ENCODE measurements at places on chromosomes 6 and 20.

DNA sequence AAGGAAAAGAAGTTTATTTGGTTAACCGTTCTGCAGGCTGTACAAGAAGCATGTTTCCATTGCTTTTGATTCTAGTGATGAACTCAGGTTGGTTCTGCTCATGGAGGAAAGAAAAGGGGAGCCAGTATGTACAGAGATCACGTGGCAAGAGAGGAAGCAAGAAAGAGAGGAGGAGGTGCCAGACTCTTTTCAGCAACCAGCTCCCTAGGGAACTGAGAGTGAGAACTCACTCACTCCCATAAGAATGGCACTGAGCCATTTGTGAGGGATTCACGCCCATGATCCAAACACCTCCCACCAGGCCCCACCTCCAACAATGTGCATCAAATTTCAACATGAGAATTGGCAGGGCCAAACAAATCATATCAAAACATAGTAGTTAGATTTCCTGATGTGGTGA, 649.1 kb downstream of the EPM2A start:
- DNase-seq = no peak

DNA sequence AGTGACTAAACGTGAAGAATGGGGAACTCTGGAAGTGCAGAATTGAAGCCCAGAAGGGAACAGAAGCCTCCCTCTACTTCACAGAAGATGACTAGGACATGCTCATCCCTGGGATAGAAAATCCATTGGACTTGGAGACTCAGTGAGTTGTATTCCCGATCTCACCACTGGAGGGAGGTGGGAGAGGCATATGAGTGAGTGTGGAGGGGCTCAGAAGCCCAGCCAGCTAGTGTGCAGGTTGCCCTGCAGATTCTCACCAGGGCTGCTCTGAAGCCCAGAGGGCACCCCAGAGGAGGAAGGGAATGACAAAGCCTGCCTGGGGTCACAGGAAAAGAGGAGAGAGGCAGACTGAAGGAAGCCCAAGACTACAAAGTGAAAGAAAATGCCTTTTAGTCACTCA, 42.1 kb upstream of the HLA-E start:
- no peak for DNase-seq

DNA sequence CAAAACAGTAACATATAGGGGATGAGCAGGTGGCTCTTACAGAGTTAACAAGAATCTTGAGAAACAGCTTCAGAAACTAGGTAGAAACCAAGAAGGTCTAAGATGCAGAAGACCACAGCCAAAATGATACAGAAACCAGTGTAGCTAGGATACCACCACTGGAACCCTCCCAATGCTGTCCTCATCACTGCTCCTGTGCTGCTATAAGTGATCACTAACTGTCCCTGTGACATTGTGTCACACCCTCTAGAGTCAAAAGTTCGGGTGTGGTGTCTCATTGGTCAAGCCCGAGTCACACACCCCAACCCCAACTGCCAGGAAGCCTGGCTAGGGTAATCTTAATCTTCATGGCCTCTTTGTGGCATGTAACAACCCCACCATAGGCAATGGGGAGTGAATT, 153.1 kb downstream of the RCAN2 start:
- DNase-seq = no peak

DNA sequence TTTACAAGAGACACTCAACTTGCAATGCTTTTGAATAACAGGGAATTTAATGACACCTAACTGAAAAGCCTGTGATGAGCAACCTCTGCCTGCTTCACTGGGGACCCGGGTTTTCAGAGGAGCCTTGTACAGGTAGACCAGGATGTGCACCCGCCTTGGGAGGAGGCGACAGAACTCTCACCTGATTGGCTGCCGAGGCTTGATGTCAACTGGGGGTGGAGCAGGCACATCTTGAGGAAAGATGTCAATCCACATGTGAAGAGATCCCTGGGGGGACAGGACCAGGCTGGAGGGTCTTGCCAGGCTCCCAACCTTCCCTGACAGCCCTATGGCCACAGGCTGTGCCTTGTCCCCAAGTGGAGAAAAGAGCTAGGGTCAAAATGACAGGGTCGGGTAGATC, 19.8 kb downstream of the ERGIC3 start:
- no peak for DNase-seq

GRCh38 chr6:126786262-126786661, 332.2 kb upstream of the RSPO3 start:
- DNase-seq = no peak

DNA sequence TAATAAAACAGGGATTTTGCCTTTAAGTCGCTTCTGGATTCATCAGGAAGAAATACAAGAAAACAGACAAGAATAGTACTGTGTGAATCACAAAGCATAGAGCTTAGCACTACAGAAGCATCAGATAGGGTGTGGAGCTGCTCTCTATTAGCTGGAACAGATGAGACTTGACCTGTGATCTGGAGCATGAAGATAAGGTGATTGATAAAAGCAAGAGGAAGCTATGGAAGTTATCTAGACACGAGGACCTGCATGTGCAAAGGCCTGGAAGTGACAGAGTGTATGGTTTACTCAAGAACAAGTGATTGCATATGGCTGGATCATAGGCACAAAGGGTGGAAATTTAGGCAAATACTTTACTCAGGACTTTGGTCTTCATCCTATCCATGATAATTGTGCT, 112.9 kb upstream of the MLIP start:
- no peak for DNase-seq

- DNase-seq = no peak
Observed at GRCh38 chr6:4459996-4460395, 316.2 kb upstream of the CDYL start.

- no peak for DNase-seq
Observed at GRCh38 chr6:18126121-18126520, 3.6 kb upstream of the NHLRC1 start.

DNA sequence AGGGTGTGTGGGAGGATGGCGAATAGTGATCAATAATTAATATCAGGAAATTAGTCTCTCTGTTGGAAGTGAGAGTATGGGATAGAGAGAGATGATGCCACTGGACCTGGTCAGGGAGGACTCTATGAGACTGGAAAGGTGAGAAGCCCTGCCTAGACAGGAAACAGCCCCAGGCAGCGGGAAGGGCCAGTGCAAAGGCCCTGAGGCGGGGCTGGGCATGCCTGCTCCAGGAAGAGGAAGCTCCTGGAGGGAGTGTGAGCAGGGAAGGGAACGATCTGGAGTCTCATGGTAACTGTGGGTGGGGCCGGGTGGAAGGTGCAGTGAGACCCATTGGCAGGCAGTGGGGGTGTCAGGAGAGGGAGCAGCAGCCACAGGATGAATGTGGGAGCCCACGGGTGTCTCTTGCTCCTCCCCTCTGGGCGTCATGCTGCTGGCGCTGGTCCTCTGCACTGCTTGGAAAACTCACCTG, 1.8 kb upstream of the CST3 start:
- no peak for DNase-seq

GRCh38 chr6:133540361-133540760, 299.2 kb downstream of the EYA4 start:
- DNase-seq = no peak

DNA sequence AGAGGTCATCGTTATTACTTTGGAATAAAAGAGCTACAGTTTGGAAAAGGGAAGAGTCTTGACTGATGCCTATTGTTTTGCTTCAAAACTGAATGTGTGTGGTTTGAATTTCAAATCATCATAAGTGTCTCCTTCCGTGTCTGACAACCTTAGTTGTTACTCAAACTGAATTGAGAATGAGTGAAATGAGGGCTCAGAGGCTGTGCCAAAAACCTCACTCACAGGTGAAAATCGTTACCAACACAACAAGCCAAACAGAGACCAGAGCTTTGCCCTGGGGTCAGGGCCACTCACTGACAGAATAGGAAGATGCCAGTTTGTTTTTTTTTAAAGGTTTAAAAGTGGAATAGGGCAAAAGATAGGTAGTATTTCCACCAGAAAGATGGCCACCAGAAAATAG, 15.2 kb upstream of the SIRT5 start:
- no peak for DNase-seq

- no peak for DNase-seq
Observed at GRCh38 chr6:31978831-31979230, 3.0 kb upstream of the C4A start.

DNA sequence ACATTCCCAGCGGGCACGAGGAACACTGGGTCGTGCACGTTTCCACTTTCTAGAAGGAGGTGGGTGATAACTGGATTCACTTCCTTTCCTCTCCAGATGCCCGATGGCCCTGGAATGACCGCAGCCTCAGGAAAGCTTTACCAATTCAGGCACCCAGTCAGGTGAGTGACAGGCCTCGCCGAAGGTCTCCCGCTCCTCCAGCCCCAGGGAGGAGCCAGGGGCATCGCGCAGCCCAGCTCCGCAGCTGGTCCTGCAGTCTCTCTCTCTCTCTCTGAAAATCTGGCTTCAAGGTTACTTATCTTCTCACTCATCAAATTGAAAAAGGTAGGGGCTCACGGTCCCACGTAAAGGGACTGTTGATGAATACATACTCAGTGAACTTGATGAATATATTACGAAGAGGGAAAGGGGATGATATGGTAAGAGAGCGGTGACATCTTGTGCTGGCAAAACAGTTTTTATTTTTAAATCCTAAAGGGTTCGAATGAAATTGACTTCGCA, 891 bp downstream of the RIPPLY2 start:
- no peak for DNase-seq

DNA sequence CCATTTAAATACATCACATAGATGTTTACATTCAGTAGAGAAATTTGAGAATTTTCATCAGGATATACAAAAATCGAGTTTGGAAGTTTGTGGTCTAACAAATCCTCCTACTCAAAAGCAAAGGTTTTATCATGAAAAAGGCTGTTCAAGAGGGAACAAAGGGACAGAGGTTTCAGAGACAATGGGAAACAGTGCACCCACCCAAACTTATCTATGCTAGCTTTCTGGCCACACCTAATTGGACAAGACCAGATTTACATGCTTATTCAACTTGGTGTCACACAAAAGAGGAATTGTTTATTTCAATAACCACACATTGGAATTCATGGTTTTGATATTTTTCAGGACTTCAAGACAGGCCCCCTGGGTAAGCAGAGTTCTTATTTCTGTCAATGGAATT, 28.4 kb upstream of the RSPO3 start:
- no peak for DNase-seq

DNA sequence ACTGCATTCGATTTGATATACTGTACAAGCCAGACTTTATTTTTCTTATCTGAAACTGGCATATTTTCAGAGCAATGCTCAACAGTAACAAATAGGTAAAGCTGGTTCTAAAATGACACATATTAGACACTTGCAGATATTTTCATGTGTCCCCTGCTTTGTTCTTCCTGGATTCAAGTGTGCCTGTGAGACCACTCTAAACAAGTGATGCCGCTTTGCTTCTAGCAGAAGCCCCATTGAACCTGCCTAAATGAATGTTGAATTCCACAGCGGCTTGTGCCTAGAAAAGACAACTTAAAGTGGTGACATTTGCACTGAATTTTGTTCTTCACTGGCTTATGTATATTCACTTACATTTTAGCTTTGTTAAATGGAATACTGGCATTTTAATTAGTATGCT, 115.7 kb downstream of the AKAP7 start:
- DNase-seq = no peak

GRCh38 chr6:155147958-155148663, 115.7 kb upstream of the CLDN20 start:
- no peak for DNase-seq

GRCh38 chr20:48478370-48478769, 349.4 kb downstream of the PREX1 start:
- no peak for DNase-seq

GRCh38 chr20:58361481-58362205, 27.4 kb upstream of the VAPB start:
- peak; percentile 16 for DNase-seq

- no peak for DNase-seq
Observed at GRCh38 chr6:20711518-20711917, 177.3 kb downstream of the CDKAL1 start.

- no peak for DNase-seq
Observed at GRCh38 chr6:28107506-28107905, 16.9 kb upstream of the ZSCAN16 start.

DNA sequence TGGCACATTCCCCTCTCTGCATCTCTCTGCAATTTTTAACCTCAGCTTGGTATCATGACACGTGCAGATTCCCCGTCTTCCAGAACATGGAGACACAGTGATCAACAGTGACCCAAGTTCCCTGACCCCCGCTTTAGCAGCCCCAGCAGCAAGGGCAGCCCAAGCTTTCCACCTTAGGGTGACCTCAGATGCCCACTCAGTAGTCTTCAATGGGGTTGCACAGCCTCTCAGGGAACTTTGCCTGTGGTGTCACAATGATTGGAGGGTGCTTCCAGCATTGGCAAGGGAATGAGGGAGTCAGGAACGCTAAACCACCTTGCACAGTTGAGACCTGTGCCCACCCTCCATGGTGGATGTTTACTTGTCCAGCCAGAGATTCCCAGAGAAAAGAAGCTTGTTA, 287.1 kb upstream of the CDH4 start:
- no peak for DNase-seq

DNA sequence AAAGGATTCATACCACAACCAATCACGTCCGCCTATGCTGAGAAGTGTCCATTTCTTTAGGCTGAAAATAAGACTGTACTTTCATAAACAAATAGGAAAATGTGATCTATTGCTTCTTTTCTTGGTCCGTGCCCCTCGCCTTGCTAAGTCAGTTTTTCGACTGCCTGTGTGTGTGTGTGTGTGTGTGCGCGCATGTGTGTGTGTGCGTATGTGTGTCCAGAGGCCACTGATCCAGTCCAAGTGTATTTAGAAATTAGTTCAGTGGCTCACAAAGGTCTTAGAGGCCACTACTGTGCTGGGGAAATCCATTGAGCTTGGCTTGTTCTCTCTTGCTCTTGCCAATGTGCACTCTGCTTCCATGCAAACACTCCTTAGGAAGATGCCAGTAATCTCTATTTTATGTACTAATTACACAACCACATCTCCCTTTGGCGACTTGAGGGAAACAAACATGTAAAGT, 50.5 kb downstream of the SLC22A23 start:
- DNase-seq = no peak

- DNase-seq = no peak
Observed at GRCh38 chr20:38054647-38055046, 21.1 kb downstream of the RPRD1B start.

DNA sequence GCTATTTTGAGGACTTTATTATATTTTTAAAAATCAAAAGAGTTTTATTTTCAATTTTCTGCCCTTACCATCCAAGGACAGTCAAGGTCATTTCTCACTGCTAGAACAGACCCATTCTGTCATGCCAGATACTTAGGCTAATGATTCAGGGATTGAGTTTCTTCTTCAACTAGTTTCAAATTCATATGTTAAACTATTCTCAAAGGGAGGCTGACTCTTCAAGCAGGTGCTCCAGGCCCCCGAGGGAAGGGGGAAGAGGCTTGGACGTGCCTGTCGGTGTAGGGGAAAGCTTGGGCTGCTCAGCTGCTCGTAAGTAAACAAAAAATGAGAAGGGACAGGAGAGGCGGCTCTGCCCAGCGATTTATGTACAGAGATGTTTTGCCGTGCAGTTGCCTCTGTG, 69.4 kb upstream of the MYLIP start:
- DNase-seq = no peak

- peak; percentile 49 for DNase-seq
Observed at GRCh38 chr20:36454698-36455427, 86.5 kb upstream of the MYL9 start.

DNA sequence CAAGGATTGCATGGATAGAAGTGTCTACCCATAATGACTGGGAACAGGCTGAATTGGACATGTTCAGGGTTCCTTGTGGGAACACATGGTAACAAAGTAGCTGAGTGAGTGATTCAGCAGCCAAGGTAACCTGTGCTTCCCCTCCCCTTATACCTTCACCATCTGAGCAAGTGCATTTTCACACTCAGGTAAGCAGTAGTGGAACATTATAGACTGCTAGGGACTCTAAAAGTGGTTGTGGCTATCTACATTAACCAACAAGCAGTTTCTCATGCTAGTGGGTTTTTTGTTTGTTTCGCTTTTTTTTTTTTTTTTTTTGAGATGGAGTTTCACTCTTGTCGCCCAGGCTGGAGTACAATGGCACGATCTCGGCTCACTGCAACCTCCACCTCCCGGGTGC, 41.4 kb downstream of the KIZ start:
- DNase-seq = no peak

Data from heart right ventricle (tissue), 16 donors.